ENCODE measurements at places on chromosomes 4 and X. TPM values are rescaled to one million over a fixed set of nuclear protein-coding genes. Genes with fewer than 3 reads are reported as not detected.

SMPX gene
- total RNA-seq: not detected

ZIC3 gene
- total RNA-seq: not detected

RTL9 gene
- 0.26 TPM for total RNA-seq

CAPN6 gene
- total RNA-seq: not detected

PDGFRA gene
- not detected for total RNA-seq

KCNIP4 gene
- total RNA-seq: not detected

DNAAF6 gene
- total RNA-seq: not detected

GAK gene
- 121 TPM for total RNA-seq

ENOPH1 gene
- 88.0 TPM for total RNA-seq

CXCL3 gene
- total RNA-seq: 5.5 TPM

VCX3A gene
- total RNA-seq: 0.27 TPM

ADH7 gene
- total RNA-seq: not detected

HS3ST1 gene
- 3.5 TPM for total RNA-seq

PRDM5 gene
- total RNA-seq: 0.73 TPM

NIPAL1 gene
- total RNA-seq: 2.1 TPM

DNA sequence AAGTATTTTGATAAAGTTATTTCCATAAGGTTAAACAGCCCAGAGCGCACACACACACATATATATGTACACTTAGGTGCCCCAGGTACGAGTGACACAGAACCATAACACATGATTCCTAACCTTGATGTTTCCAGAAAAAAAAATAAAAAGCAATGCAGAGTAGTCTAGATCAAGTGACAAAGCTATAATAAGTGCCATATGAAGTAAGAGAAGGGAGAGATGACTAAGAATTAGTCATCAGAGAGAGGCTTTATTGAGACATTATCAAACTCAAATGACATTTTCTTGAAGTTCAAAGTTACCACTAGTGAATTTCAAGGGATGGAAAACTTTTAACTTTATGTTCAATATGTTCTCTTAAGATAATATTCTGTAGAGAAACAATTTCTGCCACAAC, 215.0 kb downstream of the HTR2C start:
- DNase-seq: peak; percentile 47

GRCh38 chr4:127846061-127846460, 34.6 kb upstream of the PLK4 start:
- DNase-seq: no peak

GRCh38 chr4:10157478-10158332, 41.1 kb upstream of the WDR1 start:
- peak; percentile 66 for DNase-seq

- DNase-seq: no peak
Observed at GRCh38 chrX:107842715-107843400, 17.2 kb downstream of the MID2 start.

DNA sequence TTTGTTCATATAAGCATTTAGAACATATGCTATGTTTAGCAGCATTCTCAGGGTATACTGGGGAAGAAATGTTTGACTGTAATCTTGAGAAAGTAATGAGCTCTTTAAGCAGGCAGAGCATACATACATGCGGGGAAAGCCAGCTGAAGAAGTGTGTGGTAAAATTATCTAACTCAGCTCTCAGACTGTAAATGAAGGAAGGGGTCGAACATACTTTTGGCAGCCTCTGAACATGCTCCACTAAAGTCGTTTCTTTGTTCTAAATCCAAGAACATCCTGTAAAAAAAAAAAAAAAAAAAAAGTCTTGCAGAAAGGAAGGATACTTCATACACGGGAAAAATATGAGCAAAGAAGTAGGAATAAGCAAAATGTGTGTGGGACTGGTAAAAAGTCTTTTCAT, 224.8 kb downstream of the GRID2 start:
- DNase-seq: no peak

- no peak for DNase-seq
Observed at GRCh38 chrX:111164728-111165127, 68.7 kb downstream of the PAK3 start.

DNA sequence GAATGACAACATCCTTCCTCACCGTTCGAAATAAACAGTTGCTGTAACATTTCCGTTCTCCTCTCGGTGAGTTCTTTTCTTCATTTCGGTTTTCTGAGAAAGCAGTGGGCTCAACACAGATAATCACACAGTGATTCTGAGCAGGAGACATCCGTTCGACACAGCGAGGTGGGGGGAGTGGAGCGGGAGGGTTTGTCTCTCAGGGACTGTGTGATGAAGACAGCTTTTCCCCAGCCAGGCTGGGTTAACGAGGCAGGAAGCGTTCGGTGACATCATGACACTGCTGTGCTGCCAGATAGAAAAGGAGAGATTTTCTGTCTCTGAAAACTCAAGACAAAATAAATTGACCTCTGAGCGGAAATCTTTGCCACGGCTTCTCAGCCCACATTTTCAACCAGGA, 119.3 kb downstream of the CRLF2 start:
- no peak for DNase-seq

- DNase-seq: no peak
Observed at GRCh38 chrX:138763761-138764160, 52.2 kb upstream of the FGF13 start.

GRCh38 chr4:105352826-105353225, 121.0 kb downstream of the PPA2 start:
- DNase-seq: peak; percentile 47

DNA sequence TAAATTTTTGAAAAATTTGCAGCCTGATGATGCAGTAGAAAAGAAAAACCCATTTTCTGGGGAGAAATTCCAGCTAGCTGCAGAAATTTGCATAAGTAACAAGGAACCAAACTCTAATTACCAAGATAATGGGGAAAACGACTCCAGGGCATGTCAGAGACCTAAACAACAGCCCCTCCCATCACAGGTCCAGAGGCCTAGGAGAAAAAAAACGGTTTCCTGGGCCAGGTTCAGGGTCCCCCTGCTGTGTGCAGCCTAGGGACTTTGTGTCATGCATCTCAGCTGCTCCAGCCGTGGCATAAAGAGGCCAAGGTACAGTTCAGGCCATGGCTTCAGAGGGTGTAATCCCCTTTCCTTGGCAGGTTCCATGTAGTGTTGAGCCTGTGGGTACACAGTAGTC, 733.7 kb upstream of the CT83 start:
- no peak for DNase-seq

DNA sequence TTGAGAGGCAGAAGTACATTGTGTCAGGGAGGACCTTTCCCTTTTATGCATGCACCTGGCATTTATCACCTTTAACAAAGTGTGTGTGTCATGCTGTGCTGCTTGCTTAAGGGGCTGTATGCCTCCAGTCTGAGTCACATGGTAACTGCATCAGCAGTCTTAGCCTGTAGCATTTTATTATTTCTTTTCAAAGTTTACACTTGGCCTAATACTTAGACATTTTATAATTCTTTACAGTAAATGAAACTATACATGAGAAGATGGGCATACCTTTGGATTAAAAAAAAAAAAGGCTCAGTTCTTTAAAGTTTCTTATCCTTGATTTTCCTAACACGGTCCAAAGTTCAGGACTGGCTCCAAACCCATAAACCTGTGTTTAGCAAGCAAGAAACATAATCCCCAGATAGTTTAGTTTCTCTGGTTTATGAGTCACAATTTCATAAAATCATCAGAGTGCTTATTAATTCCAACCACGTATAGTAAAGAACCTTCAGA, 14.6 kb downstream of the NPNT start:
- no peak for DNase-seq

GRCh38 chr4:82248903-82249632, 124.7 kb downstream of the HNRNPD start:
- DNase-seq: no peak

GRCh38 chr4:88110826-88111225, 47.6 kb downstream of the ABCG2 start:
- DNase-seq: no peak

DNA sequence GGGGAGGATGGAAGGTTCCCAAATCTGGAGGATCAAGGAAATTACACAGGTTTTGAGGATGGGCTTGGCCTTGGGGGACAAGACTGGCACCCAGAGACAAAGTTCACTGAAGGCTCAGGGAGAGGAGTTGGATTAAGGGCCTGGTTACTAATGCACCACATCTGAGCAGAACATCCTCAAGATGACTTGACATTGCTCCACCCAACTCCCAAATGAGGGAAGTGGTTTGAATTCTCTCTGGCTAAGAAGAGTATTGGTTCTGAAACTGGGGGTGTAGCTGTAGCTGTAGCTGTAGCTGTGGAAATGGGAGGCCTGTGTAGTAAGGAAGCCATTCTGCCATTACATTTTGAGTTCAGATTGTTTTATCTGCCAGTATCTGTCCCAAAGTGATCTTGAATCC, 129.4 kb downstream of the RASL11B start:
- DNase-seq: no peak

- DNase-seq: no peak
Observed at GRCh38 chr4:137934911-137935310, 307.2 kb downstream of the SLC7A11 start.

- DNase-seq: no peak
Observed at GRCh38 chrX:48961585-48962091, 4.2 kb upstream of the OTUD5 start.

DNA sequence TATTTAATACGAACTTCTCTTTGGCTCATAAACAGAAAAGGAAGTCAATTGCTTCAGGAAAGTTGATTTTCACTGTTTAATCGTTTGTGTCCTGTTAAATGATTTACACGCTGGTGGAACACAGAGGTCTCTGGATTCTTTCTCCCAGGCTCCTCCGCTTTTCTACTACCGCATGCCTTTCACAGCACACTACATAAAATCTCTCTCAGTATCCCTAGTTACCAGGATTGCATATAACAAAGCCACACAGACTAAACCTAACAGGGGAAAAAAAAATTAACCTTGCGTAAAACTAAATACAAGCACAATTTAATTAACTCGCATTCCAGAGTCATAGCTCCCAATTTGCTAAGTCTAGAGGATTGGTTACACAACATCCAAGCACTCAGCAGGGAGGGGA, 133.9 kb downstream of the CORIN start:
- no peak for DNase-seq

DNA sequence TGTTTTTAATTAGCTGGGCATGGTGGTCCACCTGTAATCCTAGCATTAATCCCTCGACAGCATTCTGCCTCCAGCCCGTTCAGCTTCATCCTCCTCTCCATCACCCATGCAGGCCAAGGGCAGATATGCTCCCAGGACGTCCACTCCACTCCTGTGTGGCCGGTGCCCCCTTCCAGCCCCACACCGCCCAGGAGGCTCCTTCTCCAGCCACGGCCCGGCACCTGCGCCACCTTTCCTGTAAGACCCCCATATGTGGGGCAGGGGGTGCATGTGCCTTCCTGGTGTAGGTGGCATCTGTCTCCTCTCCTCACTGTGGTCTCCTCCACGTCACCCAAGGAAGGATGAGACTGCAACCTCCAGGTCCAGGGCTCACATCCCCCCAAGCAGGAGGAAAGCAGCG, 57.0 kb upstream of the MXD4 start:
- no peak for DNase-seq

GRCh38 chr4:33134366-33134765, 2414.2 kb downstream of the PCDH7 start:
- no peak for DNase-seq

GRCh38 chrX:47658301-47658683, 688 bp downstream of the UXT start:
- no peak for DNase-seq

DNA sequence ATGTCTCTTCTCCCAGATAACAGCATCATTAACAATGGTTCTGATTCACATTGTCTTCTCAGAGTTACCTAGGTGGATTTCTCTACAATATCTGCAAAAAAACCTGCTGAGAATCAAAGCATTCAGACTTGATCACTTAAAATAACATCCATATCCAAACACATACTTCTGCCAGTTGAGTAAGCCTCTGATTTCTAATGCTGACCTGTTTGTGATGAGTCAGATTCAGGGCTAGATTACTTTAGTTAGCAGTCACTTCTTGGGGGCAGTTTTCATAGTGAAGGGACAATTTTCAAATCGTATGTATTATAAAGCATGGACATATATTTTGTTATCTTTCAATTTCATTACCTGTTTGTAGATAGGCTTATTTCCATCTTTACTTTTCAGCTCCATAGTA, 35.5 kb downstream of the CCNI start:
- DNase-seq: peak; percentile 66

DNA sequence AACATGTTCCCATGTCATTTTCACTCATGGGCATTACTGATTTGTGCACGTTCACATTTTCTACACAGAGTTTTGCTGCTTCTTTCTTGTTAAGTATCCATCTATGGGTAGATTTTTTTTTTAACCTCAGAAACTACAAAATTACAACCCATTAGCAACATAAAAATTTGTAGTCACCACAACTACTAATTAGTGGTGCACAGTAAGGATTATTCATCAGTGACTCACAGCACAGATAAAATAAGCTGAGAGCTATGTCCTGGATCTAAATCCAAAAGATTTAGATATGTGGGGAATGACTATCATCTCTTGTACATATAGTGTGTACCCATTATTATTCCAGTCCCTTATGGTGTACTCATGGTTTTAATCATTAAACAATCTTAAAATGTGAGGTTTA, 19.7 kb upstream of the AMELX start:
- DNase-seq: no peak

DNA sequence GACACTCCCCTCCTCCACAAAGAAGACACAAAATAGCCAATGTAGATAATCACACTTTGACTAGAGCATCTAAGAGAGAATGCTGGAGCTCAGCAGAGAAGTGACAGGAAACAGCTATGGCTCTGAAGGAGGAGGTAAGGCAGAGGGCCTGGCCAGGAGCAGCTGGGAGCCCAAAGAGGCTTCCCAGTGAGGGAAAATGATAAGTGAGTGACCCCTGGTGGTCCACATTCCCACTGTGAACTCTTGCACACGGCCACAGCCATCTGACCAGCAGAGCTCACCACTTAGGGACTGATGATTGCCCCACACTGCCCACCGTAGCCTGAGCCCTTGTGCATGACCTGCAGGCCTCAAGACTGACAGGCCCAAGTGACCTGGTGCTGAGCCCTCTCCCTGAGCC, 162.7 kb upstream of the GALNTL6 start:
- DNase-seq: peak; percentile 11

DNA sequence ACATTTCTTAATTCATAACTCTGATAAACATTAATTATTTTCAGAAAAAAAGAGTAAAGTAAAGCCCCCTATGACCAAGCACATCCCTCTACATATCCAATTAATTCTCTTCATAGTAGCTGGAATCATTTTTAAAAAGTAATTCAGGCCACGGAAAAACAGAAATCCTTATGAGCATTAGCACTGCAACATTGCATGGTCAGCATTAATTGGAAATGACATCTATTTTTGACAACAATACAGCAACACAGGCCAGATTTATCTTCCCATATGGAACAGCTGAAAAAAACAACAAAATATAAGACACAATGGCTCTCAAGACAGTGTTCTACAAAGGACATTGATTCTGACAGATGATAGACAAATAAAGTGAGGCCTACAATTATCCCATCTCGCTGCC, 236.6 kb downstream of the TMA16 start:
- no peak for DNase-seq

- DNase-seq: no peak
Observed at GRCh38 chr4:46839128-46839527, 69.9 kb downstream of the COX7B2 start.

DNA sequence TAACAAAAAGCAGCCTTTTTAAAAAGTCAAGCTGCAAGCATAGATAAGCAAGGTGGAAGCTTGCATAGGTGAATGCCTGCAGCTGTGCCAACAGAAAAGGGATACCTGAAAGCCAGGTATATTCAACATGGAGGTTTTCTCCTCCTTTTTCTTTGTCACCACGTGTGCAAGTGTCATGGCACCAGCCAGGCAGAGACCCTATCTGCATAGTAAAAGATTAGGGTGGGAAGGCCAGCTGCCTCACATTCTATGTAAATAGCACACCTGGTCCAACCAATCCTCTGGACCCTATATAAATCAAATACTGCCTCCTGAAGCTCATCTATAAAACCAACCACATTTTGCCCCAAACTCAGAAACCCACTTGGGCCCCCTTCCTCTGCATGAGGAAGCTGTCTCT, 28.0 kb upstream of the PLK4 start:
- no peak for DNase-seq

GRCh38 chrX:12315526-12315925, 177.3 kb downstream of the FRMPD4 start:
- DNase-seq: no peak
